Activated CD4-positive, alpha-beta memory T cell treated with anti-CD3 and anti-CD28 coated beads, Interleukin-2, amount 10 ng/mL, durations not matched to agents 7 days and 5 days (primary cell): ENCODE measurements at places on chromosomes 16 and 17. TPM values are rescaled to one million over a fixed set of nuclear protein-coding genes. Genes with fewer than 3 reads are reported as not detected.

PRRT2 gene
- total RNA-seq = 0.91 TPM

DNA sequence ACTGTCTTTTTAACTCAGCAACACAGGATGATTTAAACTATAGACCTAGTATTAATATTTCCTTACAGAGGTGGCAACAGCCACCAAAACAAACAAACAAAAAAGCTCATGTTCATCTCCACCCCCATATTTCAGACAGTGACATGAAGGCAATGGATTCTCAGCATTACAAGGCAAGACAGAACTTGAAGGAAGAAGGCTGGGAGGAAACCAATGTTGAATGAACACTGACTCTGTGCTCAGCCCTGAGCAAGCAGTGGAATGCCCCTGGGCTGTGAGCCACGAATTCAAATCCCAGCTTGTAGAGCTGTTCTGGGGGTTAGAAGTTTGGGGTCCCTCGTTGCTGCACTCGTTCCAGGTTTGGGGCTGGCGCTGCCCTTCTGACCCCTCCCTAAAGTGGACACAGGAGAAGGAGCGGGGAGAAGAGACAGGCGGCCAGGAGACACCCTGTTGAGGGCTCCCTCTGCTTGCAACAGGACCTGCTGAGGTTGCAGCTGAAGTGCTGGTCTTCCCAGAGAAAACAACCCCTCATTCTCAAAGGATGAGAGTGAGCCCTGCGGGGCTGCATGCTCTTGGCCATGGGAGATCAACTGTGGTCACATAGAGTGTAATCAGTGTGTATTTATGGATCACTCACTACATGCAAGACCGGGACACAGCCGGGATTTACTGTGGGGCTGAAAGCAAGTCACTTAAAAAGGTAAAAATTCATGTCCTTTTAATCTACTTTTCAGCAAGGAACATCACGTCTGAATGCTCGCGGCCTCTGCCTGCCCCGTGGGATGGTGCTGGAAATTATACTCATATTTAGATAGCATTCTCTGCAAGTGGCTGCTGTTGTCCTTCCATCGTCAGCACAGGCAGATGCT, 34.3 kb downstream of the MYH3 start:
- H3K27me3 ChIP-seq = peaks cover 3% of the 10 kb centered on the region
- H3K27ac ChIP-seq = no peak overlapping the region
- no peak overlapping the region for H3K4me3 ChIP-seq
- DNase-seq = no peak
- H3K4me1 ChIP-seq = no peaks in the 10 kb centered on the region

DNA sequence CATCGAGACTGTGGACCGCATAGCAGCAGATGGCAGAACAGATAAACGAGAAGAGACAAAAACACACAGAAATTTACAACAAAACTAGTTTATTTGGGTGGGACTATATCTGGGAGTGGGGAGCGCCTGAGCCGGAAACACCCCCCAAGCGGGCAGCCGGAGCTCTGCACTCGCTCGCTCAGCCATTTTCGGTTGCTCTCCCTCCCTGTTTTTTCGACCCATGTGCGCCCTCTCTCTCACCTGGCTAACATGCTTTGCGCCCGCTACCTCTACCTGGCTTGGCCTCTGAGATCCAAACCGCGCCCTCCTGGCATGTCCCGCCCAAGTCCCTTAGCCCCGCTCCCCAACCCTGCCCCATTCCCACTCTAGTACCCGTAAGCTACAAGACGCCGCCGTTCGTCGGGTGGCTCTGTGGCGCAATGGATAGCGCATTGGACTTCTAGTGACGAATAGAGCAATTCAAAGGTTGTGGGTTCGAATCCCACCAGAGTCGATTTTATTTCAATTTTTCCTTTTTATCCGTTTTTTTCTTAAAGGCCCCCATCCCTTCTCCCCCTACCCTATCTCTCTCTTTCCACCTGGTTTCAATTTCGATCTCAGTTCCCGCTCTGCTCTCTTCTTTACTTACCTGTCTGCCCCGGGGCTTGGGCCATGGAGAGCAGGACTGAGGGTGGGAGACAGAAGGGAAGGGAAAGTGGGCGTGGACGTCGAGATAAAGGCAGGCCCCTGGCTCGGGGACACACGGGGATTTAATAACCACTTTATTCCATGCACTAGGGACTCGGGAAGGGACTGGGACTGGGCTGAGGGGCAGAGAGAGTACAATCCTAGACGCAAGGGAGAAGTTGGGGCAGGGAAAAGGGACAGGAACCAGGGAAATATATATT, 2.4 kb upstream of the ALOXE3 start:
- peaks cover 60% of the 10 kb centered on the region for H3K27me3 ChIP-seq
- peak; percentile 75 for DNase-seq
- H3K36me3 ChIP-seq = peaks cover 12% of the 10 kb centered on the region

- peaks cover 5% of the 10 kb centered on the region for H3K4me1 ChIP-seq
- no peaks in the 10 kb centered on the region for H3K27me3 ChIP-seq
- H3K36me3 ChIP-seq = peaks cover 6% of the 10 kb centered on the region
These were observed 16.8 kb downstream of the SDR42E1 start for GRCh38 chr16:81994485-81994884.

GRCh38 chr17:76213491-76213890, 26.8 kb downstream of the RNF157 start:
- peaks cover 52% of the 10 kb centered on the region for H3K4me1 ChIP-seq
- no peaks in the 10 kb centered on the region for H3K27me3 ChIP-seq
- peaks cover 54% of the 10 kb centered on the region for H3K36me3 ChIP-seq

CCDC40 gene
- total RNA-seq = not detected

DNA sequence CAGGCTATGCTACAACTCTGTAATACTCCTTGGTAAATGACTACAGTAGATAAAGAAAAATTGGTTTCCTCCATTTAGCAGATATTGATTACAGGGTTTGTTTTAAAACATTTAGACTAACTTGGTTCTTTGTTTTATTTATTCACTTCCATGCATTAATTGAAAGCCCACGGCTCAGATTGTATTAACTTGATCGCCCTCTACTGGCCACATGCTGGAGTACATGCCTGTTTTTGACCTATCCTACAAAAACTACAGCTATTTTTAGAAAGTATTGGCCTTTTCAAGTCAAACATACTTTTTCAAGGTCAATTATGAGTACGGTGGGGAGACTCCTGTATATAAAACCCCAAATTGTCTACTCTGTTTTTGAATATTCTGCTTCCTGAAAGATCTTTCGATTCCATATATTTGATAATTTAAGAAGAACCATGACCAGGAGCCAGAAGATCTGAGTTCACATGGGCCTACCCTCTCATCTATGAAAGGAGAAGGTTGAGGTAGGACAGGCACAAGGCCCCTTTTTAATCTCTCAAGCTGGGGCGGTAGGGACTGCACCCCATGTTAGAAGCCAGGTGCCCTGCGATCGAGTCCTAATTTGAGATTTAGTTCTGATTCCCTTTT, 51.8 kb downstream of the CA10 start:
- H3K4me3 ChIP-seq = no peak overlapping the region
- peak; percentile 36 for DNase-seq
- no peaks in the 10 kb centered on the region for H3K36me3 ChIP-seq
- no peak overlapping the region for H3K27ac ChIP-seq

DNA sequence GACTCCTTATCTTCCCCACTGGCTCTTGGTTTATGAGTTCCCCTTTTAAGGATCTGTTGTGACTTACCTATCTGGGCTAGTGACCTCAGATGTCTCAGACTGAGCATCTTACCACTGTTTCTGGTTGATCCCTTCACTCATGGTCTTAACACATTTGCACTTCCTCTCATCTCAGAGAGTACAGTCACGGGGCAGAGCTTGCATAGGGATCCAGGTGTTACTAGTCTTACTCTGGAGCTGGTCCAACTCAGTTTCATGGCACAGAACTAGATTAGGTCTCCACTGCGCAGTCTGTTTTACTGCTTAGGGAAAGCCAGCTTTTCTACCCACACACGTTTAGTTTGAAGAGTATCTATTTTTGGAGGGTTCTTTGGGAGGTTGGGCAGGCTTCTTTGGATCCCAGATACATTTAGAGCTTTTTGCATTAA, 10.2 kb downstream of the GABARAPL2 start:
- no peak overlapping the region for H3K4me3 ChIP-seq
- no peaks in the 10 kb centered on the region for H3K27me3 ChIP-seq
- peaks cover 65% of the 10 kb centered on the region for H3K36me3 ChIP-seq
- H3K4me1 ChIP-seq = peaks cover 11% of the 10 kb centered on the region
- no peak for DNase-seq

NKD1 gene
- total RNA-seq = 1.9 TPM

GRCh38 chr17:78759203-78759968, 22.7 kb downstream of the CYTH1 start:
- DNase-seq = peak; percentile 79
- H3K4me3 ChIP-seq = peak overlapping the region; percentile 49
- peaks cover 83% of the 10 kb centered on the region for H3K4me1 ChIP-seq
- H3K27ac ChIP-seq = peak overlapping the region; percentile 78
- peaks cover 32% of the 10 kb centered on the region for H3K36me3 ChIP-seq

DNA sequence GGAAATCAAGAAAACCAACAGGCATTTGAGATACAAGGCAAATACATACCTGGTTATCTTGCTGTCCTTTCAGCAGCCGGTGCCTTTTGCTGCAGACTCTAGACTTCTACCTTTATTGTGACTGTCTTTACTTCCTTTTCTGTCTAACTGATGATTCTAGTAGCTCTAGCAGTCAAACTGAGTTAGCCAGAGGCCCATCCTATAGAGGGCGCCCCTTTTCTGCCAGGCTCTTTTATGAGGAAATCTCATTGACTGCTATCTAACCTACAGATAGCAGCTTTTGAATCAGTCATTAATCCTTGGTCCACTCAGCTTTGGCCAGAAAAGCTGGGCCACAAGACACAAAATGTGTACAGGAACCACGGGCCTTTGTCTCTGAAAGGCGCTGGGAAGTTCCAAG, 87.5 kb upstream of the WSB1 start:
- DNase-seq = no peak
- H3K27ac ChIP-seq = no peak overlapping the region
- no peaks in the 10 kb centered on the region for H3K27me3 ChIP-seq
- peaks cover 11% of the 10 kb centered on the region for H3K36me3 ChIP-seq

TMEM204 gene
- total RNA-seq = 43.5 TPM

DNA sequence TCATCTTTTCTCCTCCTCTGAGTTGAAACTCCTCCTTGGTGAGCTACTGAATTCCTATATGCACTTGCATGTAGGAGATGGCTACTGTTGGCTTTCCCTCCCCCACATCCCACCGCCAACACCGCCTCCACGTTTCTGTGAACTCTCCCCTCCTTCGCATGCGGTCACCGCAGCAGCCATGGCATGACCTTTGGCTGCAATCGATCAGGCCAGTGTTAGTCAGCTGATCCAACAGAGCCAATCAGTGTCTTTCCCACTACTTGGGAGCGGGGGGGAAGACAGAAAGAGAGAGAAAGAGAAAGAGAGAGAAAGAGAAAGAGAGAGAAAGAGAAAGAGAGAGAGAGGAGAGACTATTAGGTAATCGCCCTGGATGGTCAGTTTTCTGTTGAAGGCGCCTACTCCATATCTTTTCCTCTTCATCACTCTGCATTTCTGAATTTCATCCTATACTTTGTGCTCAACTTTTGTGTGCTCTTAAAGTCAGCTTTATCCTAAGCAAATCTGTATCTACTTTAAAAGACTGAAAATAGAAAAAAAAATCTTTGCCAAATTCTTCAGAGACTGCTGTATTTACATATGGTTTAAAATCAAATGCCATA, 22.7 kb downstream of the ASGR1 start:
- DNase-seq = no peak
- no peak overlapping the region for H3K4me3 ChIP-seq
- H3K36me3 ChIP-seq = no peaks in the 10 kb centered on the region

GRCh38 chr16:84527532-84528269, 23.2 kb upstream of the MEAK7 start:
- peaks cover 16% of the 10 kb centered on the region for H3K4me1 ChIP-seq
- no peak overlapping the region for H3K4me3 ChIP-seq
- H3K27me3 ChIP-seq = no peaks in the 10 kb centered on the region
- H3K27ac ChIP-seq = no peak overlapping the region
- no peak for DNase-seq

DNA sequence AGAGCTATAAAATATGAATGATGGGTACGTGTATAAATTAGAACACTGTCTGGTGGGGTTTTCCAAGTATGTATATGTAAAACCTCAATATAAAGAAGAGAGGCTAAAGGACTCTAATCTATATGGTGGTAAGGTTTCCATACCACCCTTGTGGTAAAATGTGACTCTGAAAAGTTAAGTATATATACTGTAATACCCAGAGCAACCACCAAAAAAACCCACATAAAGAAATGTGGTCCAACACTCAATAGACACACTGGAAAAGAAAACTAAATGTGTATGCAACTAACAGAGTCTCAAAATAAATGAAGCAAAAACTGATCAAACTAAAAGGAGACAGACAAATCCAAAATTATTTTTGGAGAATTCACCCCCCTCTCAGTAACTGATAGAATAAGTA, 72.2 kb downstream of the XPO6 start:
- DNase-seq = no peak
- H3K36me3 ChIP-seq = peaks cover 52% of the 10 kb centered on the region
- peak overlapping the region; percentile 100 for H3K27ac ChIP-seq
- H3K4me3 ChIP-seq = peak overlapping the region; percentile 52

FKBP10 gene
- not detected for total RNA-seq

GPRC5C gene
- 1.2 TPM for total RNA-seq

- H3K4me1 ChIP-seq = peaks cover 15% of the 10 kb centered on the region
- H3K27ac ChIP-seq = no peak overlapping the region
- no peak overlapping the region for H3K4me3 ChIP-seq
- no peaks in the 10 kb centered on the region for H3K36me3 ChIP-seq
These were observed 162.5 kb downstream of the SLC39A11 start for GRCh38 chr17:72930031-72930430.

DNA sequence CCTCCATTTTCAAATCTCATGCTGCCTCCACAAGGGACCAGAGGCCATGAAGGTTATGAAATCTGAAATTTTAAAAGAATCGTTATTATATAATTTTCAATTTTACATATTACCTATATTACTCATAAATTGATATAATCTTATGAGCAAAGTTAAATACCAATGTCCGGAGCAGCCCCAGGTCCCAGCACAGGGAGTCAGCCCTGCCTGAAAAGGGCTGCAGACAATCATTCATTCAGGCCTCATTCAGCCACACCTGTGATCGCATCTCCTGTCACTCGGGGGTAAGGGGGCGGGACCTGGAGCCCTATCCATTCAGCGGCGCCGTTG, 172.5 kb downstream of the AHSP start:
- H3K27ac ChIP-seq = peak overlapping the region; percentile 68
- peak overlapping the region; percentile 76 for H3K4me3 ChIP-seq
- no peak for DNase-seq
- peaks cover 31% of the 10 kb centered on the region for H3K4me1 ChIP-seq

DNA sequence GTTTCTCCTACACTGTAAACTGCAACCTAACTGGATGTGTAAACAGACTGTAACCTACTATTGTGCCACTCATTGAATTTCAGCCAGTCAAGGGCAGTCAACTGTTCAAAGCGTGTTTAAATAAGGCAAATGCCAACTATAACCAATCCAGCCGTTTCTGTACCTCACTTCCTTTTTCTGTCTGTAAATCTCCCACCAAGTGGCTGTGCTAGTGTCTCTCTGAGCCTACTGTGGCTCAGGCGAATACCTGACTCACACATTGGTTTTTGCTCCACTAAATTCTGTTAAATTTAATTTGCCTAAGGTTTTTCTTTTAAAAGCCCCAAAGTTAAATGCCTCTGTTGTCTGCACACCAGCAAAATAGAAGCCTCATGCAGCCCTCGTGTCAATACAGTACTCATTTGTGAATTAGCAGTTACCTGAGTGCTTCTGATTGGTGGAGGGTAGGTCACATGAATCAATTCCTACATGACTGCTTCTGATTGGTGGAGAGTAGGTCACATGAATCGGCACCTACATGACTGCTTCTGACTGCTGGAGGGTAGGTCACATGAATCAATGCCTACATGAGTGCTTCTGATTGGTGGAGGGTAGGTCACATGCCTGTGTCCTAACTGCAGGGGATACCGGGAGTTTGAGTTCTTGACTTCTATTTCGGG, 31.1 kb upstream of the CCR7 start:
- peaks cover 10% of the 10 kb centered on the region for H3K36me3 ChIP-seq
- H3K4me3 ChIP-seq = no peak overlapping the region
- peak overlapping the region; percentile 61 for H3K27ac ChIP-seq
